ENCODE measurements at places on chromosomes 16 and 17. TPM values are rescaled to one million over a fixed set of nuclear protein-coding genes. Genes with fewer than 3 reads are reported as not detected.

DNA sequence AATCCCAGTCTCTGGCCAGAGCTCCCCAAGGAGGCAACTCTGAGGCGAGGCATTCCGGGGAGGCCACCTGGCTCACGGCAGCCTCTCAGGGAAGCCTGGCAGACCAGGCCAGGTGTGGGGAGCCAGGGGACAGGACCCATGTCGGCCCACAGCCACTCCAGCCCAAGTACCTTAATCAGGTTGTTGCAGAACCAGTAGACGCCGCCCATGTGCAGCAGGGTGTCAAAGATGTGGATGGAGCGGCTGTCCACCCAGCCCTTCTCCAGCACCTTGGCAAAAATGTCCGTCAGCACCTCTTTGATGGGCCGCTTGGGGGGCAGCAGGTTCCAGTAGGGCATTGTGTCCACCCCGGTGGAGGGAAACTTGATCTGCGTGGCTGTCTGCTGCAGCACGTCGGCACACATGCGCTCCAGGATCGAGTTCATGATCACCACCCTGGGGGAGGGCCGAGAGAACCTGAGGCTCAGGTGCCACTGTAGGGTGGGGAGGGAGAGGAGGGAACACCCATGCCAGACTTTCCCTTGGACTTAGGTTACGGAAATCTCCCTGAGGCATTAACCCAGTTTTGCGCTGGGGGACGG, 7.8 kb downstream of the CSF3 start:
- H3K27me3 ChIP-seq, result no peaks in the 10 kb centered on the region
- no peak overlapping the region for H3K4me3 ChIP-seq
- peaks cover 36% of the 10 kb centered on the region for H3K4me1 ChIP-seq
- no peak for DNase-seq

The LITAFD gene
- polyA plus RNA-seq, result not detected

GRCh38 chr17:66893382-66893781, 58.5 kb downstream of the CACNG5 start:
- no peaks in the 10 kb centered on the region for H3K36me3 ChIP-seq
- H3K27ac ChIP-seq, result no peak overlapping the region

The MT1M gene
- polyA plus RNA-seq, result not detected

GRCh38 chr17:68646626-68647526, 45.7 kb upstream of the FAM20A start:
- no peak overlapping the region for H3K4me3 ChIP-seq
- no peak for DNase-seq
- H3K36me3 ChIP-seq, result no peaks in the 10 kb centered on the region
- no peaks in the 10 kb centered on the region for H3K4me1 ChIP-seq
- H3K27me3 ChIP-seq, result no peaks in the 10 kb centered on the region
- no peak overlapping the region for H3K27ac ChIP-seq

DNA sequence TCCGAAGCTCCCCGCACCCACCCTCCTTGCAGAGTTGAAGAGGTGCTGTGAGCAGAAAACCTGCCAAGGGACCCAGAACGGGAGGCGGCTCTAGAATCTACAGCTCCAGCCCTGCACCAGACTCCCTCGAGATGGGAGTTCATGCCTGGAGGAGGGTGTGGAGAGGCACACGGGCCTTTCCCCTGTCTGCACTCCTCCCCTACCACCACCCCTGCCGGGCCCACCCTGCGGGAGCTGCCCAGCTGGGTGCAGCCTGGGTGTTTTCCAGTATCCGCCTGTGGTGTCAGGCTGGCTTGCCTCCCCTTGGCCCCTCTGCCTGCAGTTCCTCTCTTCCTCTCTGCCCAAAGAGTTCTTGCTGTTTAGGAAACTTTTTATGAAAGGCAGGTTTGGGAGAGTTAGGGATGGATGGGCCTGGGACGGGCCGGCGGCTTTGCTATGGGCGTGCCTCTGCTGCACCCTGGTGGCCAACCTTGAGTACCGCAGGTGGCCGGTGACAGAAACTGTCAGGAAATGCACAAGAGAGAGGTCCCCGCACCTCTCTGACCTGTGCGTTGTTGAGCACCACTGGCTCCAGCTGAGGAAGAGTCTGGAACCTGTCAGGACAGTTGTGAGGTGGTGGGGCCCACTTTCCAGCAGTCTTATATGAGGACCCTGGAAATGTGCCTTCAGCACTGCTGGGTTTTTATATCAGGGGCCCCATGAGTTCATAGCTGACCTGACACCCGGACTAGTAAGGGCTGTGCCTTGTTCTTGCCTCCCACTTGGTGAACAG, 354.1 kb downstream of the SEC14L1 start:
- peaks cover 84% of the 10 kb centered on the region for H3K36me3 ChIP-seq
- DNase-seq, result peak; percentile 68
- H3K27ac ChIP-seq, result no peak overlapping the region
- no peak overlapping the region for H3K4me3 ChIP-seq
- peaks cover 3% of the 10 kb centered on the region for H3K4me1 ChIP-seq
- H3K27me3 ChIP-seq, result no peaks in the 10 kb centered on the region

DNA sequence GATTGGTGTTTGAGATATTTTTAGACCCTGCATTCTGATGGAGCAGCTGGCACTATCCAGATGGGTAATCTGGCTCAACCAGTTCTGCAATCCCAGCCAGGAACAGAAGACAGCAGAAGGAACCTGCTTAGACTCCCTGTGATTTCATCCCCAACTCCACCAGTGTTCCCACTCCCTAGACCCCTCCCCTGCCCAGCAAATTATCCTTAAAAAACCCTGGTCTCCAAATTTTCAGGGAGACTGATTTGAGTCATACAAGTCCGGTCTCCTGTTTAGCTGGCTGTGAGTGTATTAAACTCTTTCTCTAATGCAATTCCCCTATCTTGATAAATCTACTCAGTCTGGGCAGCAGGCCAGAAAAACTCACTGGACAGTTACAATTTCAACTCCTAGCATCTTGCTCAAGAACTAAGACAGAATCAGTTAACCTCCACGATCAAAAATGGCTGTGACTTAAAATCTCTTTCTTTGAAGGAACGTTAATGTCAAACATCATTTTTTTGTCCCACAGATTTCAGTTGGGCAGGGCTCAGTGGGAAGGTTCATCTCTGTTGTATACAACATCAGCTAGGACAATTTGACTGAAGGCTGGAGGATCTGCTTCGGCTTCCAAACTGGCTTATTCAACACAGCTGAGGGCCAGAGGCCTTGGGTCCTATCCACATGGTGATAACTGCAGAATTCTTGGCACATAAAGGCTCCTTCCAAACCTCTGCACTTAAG, 4.9 kb upstream of the RBL2 start:
- no peaks in the 10 kb centered on the region for H3K36me3 ChIP-seq
- no peak overlapping the region for H3K4me3 ChIP-seq
- no peak overlapping the region for H3K27ac ChIP-seq
- no peaks in the 10 kb centered on the region for H3K27me3 ChIP-seq
- no peaks in the 10 kb centered on the region for H3K4me1 ChIP-seq

GRCh38 chr17:72118335-72119076, 2.3 kb upstream of the SOX9 start:
- H3K27me3 ChIP-seq, result peaks cover 11% of the 10 kb centered on the region
- peaks cover 9% of the 10 kb centered on the region for H3K36me3 ChIP-seq
- peak; percentile 88 for DNase-seq
- peak overlapping the region; percentile 47 for H3K4me3 ChIP-seq
- H3K27ac ChIP-seq, result no peak overlapping the region

The KRTAP3-2 gene
- polyA plus RNA-seq, result not detected

The PNMT gene
- polyA plus RNA-seq, result not detected

DNA sequence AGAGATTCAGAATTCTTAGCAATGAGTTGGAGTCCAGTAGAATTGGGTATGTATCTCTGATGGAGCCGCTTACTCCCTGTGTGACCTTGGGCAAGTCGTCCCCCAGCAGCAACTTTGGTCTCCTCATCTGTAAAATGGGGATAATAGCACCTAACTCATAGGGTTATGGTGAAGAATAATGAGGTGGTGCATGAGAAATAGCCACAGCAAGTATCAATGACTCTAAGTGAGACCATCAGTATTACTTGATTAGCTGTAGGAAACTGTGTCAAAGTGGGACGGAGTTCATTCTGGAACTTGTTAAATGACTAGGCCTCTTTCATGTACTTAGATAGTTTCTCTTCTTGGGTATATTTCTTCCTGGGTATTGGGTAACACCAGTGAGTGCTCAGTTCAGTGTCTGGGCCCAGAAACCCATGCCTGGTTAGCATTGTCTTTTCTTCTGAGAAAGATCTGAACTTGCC, 6.4 kb downstream of the PRKCB start:
- H3K27me3 ChIP-seq, result peaks cover 7% of the 10 kb centered on the region
- no peaks in the 10 kb centered on the region for H3K4me1 ChIP-seq
- H3K27ac ChIP-seq, result no peak overlapping the region
- no peak overlapping the region for H3K4me3 ChIP-seq
- H3K36me3 ChIP-seq, result no peaks in the 10 kb centered on the region
- DNase-seq, result no peak

DNA sequence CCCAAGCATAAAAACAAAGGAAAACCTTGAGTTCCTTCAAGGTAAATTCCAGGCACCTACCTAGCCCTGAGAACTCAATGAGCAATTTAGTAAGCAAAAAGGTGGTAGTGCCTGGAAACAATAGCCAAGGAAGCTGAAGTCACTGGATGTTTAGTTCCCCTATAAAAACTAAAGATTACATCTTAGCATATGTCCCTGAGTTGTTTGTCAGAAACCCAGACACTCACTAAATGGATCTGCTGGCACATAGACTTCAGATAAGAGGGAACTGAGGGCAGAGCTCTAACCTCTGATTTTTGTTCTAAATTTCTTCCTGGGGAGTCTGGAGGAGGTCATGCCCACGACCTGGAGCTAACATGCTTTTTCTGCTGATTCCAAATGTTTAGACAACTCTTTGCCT, 532.8 kb upstream of the SALL1 start:
- no peaks in the 10 kb centered on the region for H3K4me1 ChIP-seq
- H3K27me3 ChIP-seq, result peaks cover 3% of the 10 kb centered on the region
- no peak overlapping the region for H3K4me3 ChIP-seq
- no peak for DNase-seq
- H3K27ac ChIP-seq, result no peak overlapping the region
- no peaks in the 10 kb centered on the region for H3K36me3 ChIP-seq
